ENCODE measurements at places on chromosomes 4 and X. TPM values are rescaled to one million over a fixed set of nuclear protein-coding genes. Genes with fewer than 3 reads are reported as not detected.

NCBP2L gene
- not detected for polyA plus RNA-seq

ARSJ gene
- 0.27 TPM for polyA plus RNA-seq

ANXA5 gene
- 268 TPM for polyA plus RNA-seq

AMBN gene
- not detected for polyA plus RNA-seq

LUZP4 gene
- not detected for polyA plus RNA-seq

BTK gene
- polyA plus RNA-seq, result 0.71 TPM

PITX2 gene
- polyA plus RNA-seq, result not detected

Measured in brain (organoid and tissue), 16 donors.